ENCODE measurements at places on chromosomes 1 and 21. TPM values are rescaled to one million over a fixed set of nuclear protein-coding genes. Genes with fewer than 3 reads are reported as not detected.

SHE gene
- 12.3 TPM for polyA plus RNA-seq

NCAM2 gene
- polyA plus RNA-seq: 8.9 TPM

DNA sequence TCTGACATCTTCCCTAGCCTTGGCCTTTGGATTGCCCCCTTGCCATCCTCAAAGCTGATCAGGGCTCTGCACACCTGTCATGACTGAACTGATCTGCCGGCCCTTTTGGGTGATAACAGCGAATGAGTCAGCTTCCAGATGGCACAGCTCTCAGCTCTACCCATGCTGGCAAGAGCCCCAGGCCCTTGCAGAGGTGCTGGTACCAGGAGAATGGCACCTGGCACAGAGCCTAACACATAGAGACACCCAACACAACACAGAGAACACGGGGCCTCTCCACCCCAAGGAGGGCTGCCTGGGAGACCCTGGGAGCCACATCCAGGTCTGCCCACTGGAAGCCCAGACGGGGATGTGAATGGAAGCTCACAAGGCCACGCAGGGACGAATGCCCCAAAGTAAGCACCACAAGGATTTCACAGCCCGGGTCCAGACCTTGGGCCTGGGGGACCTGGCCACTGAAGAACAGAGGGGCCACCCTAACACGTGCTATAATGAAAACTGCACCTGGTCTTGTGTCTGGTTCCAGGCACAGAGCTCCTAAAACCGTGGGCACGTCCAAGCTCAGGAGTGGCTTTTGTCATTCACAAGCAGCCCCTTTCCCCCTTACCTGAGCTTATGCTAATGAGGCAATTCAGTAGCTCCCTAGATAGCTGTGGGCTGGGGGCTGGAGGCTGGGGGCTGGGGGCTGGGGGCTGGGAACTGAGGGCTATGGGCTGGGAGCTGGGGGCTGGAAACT is 160.5 kb downstream of the NPHP4 start:
- DNase-seq: no peak

GRCh38 chr21:45393833-45394638 is 10.9 kb upstream of the COL18A1 start:
- no peak for DNase-seq

OR14C36 gene
- not detected for polyA plus RNA-seq

GRCh38 chr1:17065666-17066065 is 11.8 kb upstream of the SDHB start:
- DNase-seq: no peak

All from renal cortex interstitium (tissue), 15 donors.